Natural killer cell (primary cell): ENCODE measurements at places on chromosomes 7 and 10. TPM values are rescaled to one million over a fixed set of nuclear protein-coding genes. Genes with fewer than 3 reads are reported as not detected.
A peak's percentile ranks its signal among the peaks of the same experiment; 100 is the strongest.

The GIMAP8 gene
- 8.4 TPM for total RNA-seq

The FLNC gene
- 0.05 TPM for total RNA-seq

GRCh38 chr7:24456526-24457218 lies 116.6 kb upstream of the PALS2 start:
- no peak overlapping the region for H3K4me3 ChIP-seq
- DNase-seq = no peak
- no peak overlapping the region for H3K27ac ChIP-seq
- no peaks in the 10 kb centered on the region for H3K4me1 ChIP-seq
- H3K36me3 ChIP-seq = no peaks in the 10 kb centered on the region
- H3K27me3 ChIP-seq = no peaks in the 10 kb centered on the region

- H3K4me3 ChIP-seq = no peak overlapping the region
- H3K4me1 ChIP-seq = peaks cover 4% of the 10 kb centered on the region
- no peak for DNase-seq
- H3K36me3 ChIP-seq = peaks cover 18% of the 10 kb centered on the region
- no peak overlapping the region for H3K27ac ChIP-seq
- no peaks in the 10 kb centered on the region for H3K27me3 ChIP-seq
These were observed 35.5 kb downstream of the DLD start for GRCh38 chr7:107926481-107926880.

GRCh38 chr7:145490356-145490755 lies 626.2 kb upstream of the CNTNAP2 start:
- H3K27me3 ChIP-seq = no peaks in the 10 kb centered on the region
- DNase-seq = no peak
- H3K4me1 ChIP-seq = no peaks in the 10 kb centered on the region
- no peak overlapping the region for H3K27ac ChIP-seq
- no peak overlapping the region for H3K4me3 ChIP-seq

DNA sequence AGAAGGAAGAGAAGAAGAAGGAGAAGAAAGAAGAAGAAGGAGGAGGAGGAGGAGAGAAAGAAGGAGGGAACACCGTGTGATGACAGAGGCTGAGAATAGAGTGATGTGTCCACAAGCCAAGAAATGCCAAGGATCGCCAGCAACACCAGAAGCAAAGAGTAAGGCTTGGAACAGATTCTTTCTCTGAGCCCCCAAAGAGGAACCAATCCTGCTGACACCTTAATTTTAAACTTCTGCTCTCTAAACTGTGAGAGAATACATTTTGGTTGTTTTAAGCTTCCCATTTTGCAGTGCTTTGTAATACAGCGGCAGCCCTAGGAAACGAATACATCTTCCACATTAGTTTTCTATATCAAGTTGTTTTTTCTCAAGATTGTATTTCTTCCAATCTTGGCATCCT lies 13.9 kb upstream of the WNT8B start:
- H3K4me3 ChIP-seq = no peak overlapping the region
- peaks cover 2% of the 10 kb centered on the region for H3K27me3 ChIP-seq
- H3K36me3 ChIP-seq = no peaks in the 10 kb centered on the region

DNA sequence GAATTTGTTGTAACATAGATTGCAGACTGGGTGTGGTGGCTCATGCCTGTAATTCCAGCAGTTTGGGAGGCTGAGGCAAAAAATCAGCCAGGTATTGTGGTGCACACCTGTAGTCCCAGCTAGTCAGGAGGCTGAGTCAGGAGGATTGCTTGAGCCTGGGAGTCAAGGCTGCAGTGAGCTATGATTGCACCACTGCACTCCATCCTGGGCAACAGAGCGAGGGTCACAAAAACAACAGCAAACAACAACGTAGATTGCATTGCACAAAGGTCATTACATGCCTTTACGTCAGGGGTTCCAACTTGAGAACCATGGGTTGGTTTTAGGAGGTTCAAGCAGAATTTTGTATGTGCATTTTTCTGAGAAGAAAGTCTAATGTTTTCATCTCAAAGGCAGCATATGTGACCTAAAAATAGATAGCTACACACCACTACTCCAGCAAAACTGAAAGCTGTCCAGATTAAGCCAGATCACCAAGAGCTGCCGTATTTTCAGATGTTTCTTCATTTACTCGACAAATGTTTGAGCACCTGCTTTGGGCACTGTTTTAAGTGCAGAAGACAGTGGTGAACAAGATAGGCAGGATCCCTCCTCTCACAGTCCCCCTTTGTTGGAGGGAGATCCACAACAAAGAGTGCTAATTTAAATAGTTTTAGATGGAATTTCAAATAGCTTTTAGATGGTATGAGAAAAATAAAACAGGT lies 28.3 kb upstream of the CYP26C1 start:
- no peak overlapping the region for H3K4me3 ChIP-seq
- no peaks in the 10 kb centered on the region for H3K27me3 ChIP-seq
- H3K27ac ChIP-seq = no peak overlapping the region
- DNase-seq = no peak
- H3K36me3 ChIP-seq = no peaks in the 10 kb centered on the region

DNA sequence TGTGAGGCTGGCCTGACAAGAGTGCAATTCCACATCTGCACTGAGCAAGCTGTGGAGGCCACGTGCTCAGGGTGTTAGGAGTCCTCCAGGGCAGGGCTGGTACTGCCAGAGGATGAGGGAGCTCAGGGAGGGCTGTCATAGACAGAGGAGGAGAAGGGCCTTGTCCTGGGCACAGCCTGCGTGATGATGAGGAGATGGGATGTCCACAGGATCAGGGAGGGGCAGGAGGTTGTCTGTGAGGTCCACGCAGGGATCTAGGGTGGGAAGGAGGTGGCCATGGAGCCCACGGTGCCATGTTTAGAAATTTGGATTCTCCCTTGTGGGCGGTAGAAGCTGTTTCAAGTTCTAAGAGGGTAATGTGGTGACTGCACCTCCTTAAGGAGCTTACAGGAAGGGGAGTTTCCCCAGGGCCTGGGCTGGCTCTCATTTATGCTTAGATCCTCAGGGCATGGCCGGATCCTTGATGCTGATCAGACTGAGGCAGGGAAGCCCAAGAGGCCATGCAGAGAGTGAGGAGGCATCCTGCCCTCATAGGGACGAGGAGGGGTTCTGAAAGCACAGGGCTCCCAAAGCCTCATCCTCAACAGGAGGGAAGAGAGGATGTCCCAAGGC lies 30.3 kb downstream of the CHAT start:
- H3K4me1 ChIP-seq = no peaks in the 10 kb centered on the region
- H3K36me3 ChIP-seq = no peaks in the 10 kb centered on the region
- H3K27me3 ChIP-seq = peaks cover 3% of the 10 kb centered on the region
- no peak overlapping the region for H3K27ac ChIP-seq
- DNase-seq = no peak

DNA sequence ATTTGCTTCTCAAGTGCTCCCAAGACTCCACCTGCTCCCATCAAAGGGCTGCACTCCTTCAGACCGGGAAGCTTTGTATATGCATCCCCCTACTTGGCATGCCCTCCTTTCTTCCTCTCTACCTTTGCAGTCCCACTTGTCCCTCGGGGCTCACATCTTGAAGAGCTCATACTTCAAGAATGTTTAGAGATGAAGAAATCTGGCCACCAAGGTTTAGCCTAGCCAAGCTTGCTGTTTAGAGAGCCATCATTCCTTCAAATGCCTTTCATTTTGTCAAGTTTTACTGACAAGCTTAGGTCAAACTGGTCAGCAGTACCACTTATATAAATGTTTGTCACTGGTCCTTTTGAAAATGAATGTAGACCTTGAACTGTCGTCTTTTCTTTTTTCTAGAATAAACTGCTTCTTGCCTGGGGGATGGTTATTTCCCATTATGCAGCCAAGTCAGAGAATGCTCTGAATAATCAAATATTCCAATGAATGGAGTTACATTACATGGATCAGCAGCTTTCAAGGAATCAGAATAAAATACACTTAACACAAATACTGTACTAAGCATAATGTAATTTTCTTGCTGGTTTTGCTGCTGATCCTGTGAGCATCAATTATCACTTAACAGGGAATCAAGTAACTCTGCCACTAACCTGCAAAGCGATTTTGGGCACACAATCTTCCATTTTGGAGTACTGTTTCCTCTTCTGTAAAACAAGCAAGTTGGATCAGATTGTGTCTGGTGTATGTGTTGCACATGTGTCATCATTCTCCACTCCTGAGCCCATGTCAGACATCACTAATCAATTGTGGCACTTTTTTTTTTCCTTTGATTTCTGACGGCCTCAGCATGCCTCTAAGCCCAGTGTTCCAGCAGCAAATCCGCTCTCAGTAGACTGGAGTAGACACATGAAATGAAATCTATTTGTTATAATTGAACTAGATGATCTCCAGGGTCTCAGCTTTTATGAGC lies 357.9 kb downstream of the PTEN start:
- no peak for DNase-seq
- H3K27me3 ChIP-seq = no peaks in the 10 kb centered on the region
- H3K36me3 ChIP-seq = no peaks in the 10 kb centered on the region
- no peaks in the 10 kb centered on the region for H3K4me1 ChIP-seq
- no peak overlapping the region for H3K4me3 ChIP-seq

GRCh38 chr10:48792121-48792520 lies 107.4 kb downstream of the WDFY4 start:
- H3K4me3 ChIP-seq = no peak overlapping the region
- H3K4me1 ChIP-seq = no peaks in the 10 kb centered on the region
- H3K27ac ChIP-seq = no peak overlapping the region
- no peaks in the 10 kb centered on the region for H3K36me3 ChIP-seq
- no peak for DNase-seq

DNA sequence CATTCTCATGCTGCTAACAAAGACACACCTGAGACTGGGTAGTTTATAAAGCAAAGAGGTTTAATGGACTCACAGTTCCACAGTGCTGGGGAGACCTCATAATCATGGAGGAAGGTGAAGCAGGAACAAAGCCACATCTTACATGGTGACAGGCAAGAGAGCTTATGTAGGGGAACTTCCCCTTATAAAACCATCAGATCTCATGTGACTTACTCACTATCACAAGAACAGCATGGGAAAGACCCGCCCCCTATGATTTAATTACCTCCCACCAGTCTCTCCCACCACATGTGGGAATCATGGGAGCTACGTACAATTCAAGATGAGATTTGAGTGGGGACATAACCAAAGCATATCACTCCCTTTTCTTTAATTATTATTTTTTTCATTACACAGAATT lies 16.6 kb downstream of the COL28A1 start:
- no peaks in the 10 kb centered on the region for H3K36me3 ChIP-seq
- no peak for DNase-seq
- no peaks in the 10 kb centered on the region for H3K27me3 ChIP-seq
- no peaks in the 10 kb centered on the region for H3K4me1 ChIP-seq
- H3K4me3 ChIP-seq = no peak overlapping the region

- no peaks in the 10 kb centered on the region for H3K4me1 ChIP-seq
- H3K36me3 ChIP-seq = no peaks in the 10 kb centered on the region
- H3K27ac ChIP-seq = no peak overlapping the region
These were observed 66.4 kb downstream of the MYL10 start for GRCh38 chr7:101562531-101563197.

DNA sequence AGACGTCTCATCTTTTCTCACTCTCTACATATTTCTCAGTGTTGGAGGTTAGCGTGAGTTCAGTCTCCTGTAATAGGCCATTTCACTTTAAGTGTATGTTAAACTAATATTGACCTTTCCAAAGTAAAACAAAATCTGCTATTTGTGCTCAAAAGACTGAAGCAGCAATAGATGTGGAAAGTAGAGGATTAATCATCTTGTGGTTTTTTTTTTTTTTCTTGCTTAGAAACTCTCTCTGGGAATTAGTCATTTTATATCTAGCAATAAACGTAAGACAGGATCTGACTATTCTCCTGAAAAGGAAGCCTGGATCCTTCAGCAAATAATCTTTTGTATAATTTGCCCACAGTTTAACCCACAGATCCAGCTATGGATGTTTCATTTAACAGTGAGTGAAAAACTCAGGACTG lies 81.7 kb downstream of the NRP1 start:
- no peaks in the 10 kb centered on the region for H3K27me3 ChIP-seq
- no peak overlapping the region for H3K4me3 ChIP-seq
- H3K36me3 ChIP-seq = no peaks in the 10 kb centered on the region
- peaks cover 5% of the 10 kb centered on the region for H3K4me1 ChIP-seq
- no peak overlapping the region for H3K27ac ChIP-seq

DNA sequence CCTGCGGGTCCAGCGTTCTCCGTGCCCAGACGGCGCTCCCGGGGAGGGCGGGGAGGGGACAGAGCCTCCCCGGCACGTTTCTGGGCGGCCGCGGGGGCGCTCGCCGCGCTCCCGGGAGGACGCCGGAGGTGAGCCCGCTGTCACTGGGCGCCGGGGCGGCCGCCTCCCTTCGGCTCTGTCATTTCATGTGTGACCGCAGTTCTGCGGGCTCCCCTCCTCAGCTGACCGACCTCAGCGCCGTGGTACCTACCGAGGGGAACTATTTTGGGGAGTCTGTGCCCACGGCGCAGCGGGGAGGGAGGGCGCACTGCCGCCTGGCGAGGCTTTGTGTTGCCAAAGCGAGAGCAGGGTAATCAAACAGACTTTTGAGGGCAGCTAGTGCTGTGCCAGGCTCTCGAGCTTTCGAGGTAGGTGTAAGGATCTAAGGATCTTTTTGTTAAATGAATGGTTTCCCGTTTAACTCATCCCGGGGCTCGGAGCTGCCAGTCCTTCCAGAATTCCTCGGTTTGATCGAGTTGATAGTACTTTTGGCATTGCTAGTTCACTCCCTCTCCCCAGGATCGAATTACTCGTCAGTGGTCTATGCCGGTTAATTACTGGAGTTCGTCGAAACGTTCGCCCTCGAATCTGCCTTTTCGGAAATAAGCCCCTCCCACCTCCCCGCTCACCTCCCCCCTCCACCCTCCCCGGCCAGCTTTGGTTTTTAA lies 1.9 kb downstream of the ARID5B start:
- peak; percentile 81 for DNase-seq
- peak overlapping the region; percentile 92 for H3K27ac ChIP-seq
- H3K4me1 ChIP-seq = peaks cover 3% of the 10 kb centered on the region
- no peaks in the 10 kb centered on the region for H3K27me3 ChIP-seq
- H3K36me3 ChIP-seq = no peaks in the 10 kb centered on the region

DNA sequence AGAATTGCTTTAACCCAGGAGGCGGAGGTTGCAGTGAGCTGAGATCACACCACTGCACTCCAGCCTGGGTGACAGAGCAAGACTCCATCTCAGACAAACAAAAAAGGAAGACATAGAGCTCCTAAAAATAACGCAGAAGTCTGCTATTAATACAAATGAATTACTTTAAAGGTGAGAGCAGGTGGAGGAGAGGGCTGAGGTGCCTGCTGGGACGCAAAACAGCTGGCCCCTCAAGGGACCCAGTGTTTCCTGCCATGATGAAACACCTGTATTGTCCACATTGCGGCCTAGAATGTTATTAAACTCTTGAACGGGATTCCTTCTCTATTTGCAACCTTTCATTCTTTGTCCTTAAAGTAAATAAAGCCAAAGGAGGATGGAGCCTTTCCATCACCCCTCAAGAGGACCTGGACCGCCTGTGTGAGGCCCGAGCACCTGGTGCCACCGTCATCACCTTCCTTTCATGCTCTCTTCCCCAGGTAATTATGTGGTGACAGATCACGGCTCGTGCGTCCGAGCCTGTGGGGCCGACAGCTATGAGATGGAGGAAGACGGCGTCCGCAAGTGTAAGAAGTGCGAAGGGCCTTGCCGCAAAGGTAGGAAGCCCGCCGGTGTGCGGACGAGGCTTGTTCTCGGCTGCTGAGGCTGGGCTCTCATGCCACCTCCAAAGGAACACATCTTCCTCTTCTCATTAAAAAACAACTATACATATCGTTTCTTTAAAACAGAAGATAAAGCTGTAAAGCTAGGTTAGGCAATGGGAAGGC lies 136.7 kb downstream of the EGFR start:
- H3K4me3 ChIP-seq = no peak overlapping the region
- H3K27ac ChIP-seq = no peak overlapping the region
- H3K36me3 ChIP-seq = no peaks in the 10 kb centered on the region
- H3K27me3 ChIP-seq = no peaks in the 10 kb centered on the region
- DNase-seq = no peak

- no peaks in the 10 kb centered on the region for H3K27me3 ChIP-seq
- no peak overlapping the region for H3K4me3 ChIP-seq
- H3K27ac ChIP-seq = no peak overlapping the region
These were observed 34.3 kb upstream of the TMEM26 start for GRCh38 chr10:61487506-61487905.
